CD8-positive, alpha-beta memory T cell (primary cell): ENCODE measurements at places on chromosomes 13 and 19.
A peak's percentile ranks its signal among the peaks of the same experiment; 100 is the strongest.

DNA sequence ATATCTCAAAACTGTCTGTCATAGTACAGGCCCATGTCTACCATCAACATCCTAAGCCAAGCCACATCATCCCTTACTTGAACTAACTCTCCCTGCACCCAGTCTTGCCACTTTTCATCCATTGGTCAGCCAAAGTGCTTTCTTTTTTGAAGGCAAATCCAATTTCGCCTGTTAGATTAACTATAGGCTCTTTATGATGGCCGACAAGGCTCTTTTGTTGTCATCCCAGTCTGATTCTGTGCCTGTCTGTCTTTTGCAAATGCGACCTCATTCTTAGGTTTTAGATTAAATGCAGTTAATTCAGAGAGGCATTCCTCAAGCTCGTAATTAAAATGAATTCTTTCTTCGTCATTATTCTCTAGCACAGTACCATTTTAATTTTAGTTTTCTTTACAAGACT, 148.3 kb downstream of the HS6ST3 start:
- H3K27me3 ChIP-seq = no peaks in the 10 kb centered on the region
- H3K27ac ChIP-seq = no peak overlapping the region
- DNase-seq = no peak
- H3K36me3 ChIP-seq = no peaks in the 10 kb centered on the region

GRCh38 chr13:37529751-37530385, 68.7 kb downstream of the POSTN start:
- no peaks in the 10 kb centered on the region for H3K4me1 ChIP-seq
- H3K36me3 ChIP-seq = no peaks in the 10 kb centered on the region
- H3K27ac ChIP-seq = no peak overlapping the region
- H3K4me3 ChIP-seq = no peak overlapping the region

DNA sequence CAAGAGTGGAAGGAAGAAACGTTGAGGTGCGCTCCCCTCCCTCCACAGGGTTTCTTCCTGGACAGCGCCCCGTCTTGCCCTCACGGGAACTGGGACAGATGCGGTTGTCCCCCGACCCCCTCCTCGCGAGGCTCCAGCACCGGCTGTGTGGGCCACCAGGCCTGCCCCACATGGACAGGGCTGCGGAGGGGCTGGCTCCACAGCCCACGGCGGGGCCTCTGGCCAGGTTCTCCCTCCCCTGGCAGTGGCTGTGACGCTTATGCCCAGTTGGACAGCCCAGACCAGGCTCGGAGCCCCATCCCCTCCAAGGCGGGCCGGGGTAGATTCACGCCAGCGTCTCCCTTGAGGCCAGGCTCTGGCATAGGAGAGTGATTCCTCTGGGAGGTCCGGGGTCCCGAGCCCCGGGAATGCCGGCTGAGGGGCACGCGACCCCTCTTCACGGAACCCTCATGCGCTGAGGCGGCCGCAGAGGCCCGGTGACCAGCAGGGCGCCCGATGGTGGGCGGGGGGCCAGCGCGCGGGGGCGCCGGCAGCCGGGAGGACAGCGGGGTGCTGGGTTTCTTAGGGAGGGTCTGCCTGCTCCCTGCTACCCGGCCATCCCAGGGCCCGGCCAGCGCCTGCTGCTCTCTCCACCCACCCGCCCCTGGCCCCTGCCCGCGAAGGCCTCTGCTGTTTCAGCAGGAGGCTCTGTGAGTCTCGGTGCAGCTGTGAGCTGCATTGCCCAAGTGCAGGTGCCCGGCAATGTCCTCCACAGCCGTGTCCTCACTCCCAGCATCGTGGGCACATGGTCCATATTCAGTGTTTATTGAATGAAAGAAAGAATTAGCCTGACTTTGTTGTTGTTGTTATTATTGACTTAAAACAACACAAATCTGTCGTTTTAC, 20.3 kb upstream of the GAS6 start:
- peaks cover 5% of the 10 kb centered on the region for H3K27me3 ChIP-seq
- DNase-seq = no peak
- no peak overlapping the region for H3K4me3 ChIP-seq
- H3K36me3 ChIP-seq = no peaks in the 10 kb centered on the region
- H3K4me1 ChIP-seq = peaks cover 18% of the 10 kb centered on the region
- H3K27ac ChIP-seq = no peak overlapping the region

DNA sequence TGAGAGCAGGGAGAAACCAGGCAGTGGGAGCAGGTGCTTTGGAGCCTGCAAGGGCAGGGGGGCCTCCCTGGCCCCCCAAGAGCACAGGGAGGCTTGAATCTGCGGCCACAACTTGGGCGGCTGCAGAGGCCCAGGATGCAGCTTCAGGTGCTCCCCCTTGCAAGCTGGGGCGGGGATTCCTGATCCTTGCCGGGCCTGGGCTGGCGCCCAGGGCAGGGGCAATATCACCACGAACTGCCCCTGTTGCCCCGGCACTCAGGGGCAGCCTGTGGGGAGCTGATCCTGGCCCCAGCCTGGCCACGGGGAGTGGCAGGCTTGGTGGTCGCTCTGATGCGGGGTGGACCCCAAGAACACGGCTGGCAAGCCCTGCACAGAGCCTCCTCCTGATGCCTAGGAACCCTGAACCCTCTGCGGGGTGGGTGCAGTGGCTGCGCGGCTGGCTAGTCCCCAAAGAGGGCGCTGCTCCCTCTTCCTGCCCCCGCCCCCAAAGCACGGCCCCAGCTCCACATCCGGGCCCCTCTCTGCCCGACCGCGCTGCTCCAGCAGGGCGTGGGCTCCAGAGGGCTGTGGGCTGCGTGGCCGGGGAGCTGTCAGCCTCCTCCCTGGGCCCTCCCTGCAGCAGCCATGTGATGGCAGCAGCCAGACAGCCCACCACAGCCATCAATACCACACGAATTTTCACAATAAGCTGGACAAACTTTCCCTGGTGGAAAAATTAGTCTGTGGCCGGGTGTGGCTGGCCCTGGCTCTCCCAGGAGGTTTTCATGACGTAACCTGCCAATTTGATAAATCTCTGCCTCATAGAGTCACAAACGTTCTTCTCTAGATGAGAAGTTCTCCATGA, 21.0 kb downstream of the TNFSF9 start:
- H3K4me3 ChIP-seq = peak overlapping the region; percentile 47
- H3K27me3 ChIP-seq = no peaks in the 10 kb centered on the region
- peaks cover 11% of the 10 kb centered on the region for H3K4me1 ChIP-seq
- no peak overlapping the region for H3K27ac ChIP-seq
- peak; percentile 58 for DNase-seq

DNA sequence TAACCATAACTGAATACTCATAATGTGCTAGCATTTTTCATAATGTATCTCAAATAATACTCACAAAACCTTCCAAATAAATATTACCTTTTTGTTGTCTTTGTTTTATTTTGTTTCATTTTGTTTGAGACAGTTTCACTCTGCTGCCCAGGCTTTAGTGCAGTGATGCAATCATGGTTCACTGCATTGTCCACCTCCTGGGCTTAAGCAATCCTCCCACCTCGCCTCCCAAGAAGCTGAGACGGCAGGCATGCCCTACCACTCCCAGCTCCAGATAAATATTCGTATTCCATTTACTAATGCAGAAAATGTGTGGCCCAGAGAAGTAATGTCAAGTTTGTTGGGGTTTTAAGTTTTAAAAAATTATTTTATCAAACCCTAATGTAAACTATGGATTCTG, 739.1 kb downstream of the GPC5 start:
- H3K36me3 ChIP-seq = no peaks in the 10 kb centered on the region
- H3K4me1 ChIP-seq = no peaks in the 10 kb centered on the region
- no peak overlapping the region for H3K27ac ChIP-seq

DNA sequence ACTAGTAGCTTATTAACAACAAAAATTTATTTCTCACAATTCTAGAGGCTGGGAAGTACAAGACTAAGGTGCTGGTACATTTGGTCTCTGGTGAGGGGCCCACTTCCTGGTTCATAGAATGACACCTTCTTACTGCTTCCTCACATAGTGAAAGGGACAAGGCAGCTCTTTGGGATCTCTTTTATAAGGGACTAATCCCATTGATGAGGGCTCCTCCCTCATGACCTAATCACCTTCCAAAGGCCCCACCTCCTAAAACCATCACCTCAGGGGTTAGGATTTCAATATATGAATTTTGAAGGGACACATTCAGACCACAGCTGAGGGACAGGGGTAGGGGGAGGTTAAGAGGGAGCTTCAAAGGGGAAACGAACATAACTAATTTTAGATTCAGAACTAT, 20.3 kb downstream of the SPART start:
- no peak overlapping the region for H3K27ac ChIP-seq
- H3K4me1 ChIP-seq = no peaks in the 10 kb centered on the region
- no peak overlapping the region for H3K4me3 ChIP-seq
- no peaks in the 10 kb centered on the region for H3K27me3 ChIP-seq
- no peak for DNase-seq

DNA sequence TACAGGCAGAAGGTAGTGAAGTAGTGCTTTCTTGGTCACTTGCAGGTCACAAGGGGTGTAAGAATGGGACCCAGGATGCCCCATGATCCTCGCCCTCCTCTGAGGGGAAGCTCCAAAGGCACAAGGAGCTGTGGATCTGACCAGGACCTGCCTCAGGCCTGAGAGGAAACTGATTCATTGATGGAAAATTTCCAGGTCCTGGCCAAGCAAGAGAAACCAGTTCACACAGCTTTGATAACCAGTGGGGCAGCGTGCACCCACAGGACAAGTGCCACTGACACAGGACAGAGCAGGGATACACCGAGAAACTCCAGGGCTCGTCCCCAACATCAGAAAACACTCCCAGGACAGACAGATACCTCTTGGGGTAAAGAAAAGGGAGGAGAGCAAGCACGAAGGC, 177.1 kb downstream of the RBM26 start:
- no peaks in the 10 kb centered on the region for H3K27me3 ChIP-seq
- DNase-seq = no peak
- no peak overlapping the region for H3K4me3 ChIP-seq
- no peaks in the 10 kb centered on the region for H3K4me1 ChIP-seq

DNA sequence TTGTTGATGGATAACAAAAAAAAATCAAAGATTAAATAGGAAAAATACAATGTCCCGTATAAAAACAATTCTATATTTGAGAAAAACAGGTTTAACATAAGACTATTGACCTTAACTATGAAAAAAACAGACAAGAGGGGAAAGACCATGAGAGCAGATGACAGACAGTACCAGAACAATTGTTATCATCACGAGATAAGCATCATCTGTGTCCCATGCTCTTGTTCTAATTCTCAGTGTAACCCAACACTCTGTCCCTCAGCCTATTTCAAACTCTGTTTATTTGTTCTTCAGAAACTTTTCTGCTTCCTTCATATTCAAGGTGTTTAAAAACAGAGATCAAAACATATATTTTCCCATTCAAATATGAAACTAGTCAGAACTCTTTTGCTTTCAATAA, 216.4 kb downstream of the PCDH9 start:
- no peak overlapping the region for H3K27ac ChIP-seq
- H3K4me1 ChIP-seq = no peaks in the 10 kb centered on the region
- H3K36me3 ChIP-seq = no peaks in the 10 kb centered on the region
- no peak for DNase-seq
- H3K27me3 ChIP-seq = no peaks in the 10 kb centered on the region

GRCh38 chr13:96816874-96817273, 177.4 kb downstream of the OXGR1 start:
- no peak for DNase-seq
- H3K27ac ChIP-seq = no peak overlapping the region
- H3K36me3 ChIP-seq = no peaks in the 10 kb centered on the region
- no peaks in the 10 kb centered on the region for H3K4me1 ChIP-seq
- no peak overlapping the region for H3K4me3 ChIP-seq

DNA sequence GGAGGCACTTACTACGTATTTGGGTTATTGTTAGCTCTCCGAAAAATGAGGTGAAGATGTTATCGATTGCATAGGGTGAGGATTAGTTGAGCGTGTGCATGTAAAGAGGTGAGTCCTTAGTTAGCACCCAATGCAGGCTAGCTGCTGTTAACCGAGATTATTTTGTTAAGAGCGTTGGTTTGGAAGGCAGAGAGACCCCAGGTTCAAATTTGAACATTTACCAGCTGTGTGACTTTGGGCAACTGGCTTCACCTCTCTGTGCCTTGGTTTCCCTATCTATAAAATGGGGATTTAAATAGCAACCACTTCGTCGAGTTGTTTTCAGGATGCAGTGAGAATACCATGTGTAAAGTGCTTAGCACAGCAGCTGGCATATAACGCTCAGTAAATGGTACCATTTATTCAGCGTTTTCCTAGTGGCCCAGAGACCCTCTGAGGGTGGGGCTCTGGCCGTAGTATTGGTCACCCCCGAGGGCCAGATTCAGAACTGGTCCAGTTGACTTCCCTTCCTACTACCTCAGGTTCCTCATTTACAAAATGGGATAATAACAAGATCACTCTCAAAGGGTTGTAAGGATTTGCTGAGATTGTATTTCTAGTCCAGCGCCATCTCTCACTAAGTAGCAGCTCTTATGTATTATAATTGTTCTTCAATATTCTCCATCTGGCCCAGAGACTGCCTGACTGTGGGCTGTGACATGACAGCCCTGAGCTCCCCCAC, 887 bp downstream of the SIPA1L3 start:
- H3K4me1 ChIP-seq = peaks cover 21% of the 10 kb centered on the region
- H3K36me3 ChIP-seq = no peaks in the 10 kb centered on the region
- no peaks in the 10 kb centered on the region for H3K27me3 ChIP-seq

GRCh38 chr19:28281676-28282075, 931.3 kb downstream of the UQCRFS1 start:
- no peak overlapping the region for H3K4me3 ChIP-seq
- no peaks in the 10 kb centered on the region for H3K4me1 ChIP-seq
- DNase-seq = no peak
- no peak overlapping the region for H3K27ac ChIP-seq
- H3K27me3 ChIP-seq = no peaks in the 10 kb centered on the region
- H3K36me3 ChIP-seq = no peaks in the 10 kb centered on the region

DNA sequence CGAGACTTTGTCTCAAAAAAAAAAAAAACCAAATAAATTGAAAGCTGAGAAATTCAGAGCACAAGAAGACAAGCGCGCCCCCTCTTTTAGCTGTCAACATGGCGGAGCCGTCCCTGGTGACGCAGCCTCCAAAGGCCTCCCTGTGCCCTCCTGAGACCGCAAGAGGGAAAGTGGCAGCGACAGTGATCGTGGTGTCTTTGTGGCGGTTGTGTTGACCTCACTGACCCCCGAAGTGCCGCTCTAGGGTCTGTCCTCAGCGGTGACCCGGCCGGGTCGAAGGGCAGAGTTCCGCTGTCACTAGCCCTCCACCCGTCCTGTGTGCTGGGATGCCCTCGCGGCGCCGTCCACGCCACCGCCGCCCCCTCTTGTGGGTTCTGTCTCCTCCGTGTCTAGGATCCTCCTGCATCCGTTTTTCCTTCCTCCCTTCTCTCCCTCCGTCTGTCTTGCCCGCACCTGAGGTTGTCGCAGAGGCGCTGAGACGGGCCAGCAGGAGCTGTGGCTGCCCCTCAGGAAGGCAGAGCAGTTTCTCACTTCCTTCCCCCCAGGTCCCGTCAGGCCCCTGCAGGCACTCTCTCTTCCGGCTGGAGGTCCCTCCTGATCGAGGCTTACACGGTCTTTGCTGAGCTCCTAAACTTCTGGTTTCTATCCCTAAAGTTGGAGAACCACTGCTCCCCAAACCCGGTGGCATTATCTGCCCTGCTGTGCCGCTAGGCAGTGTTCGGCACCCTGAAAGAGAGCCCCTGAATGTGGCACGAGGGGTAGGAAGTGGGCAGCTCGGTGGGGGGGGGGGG, 7.2 kb downstream of the UHRF1 start:
- H3K27me3 ChIP-seq = no peaks in the 10 kb centered on the region
- no peaks in the 10 kb centered on the region for H3K36me3 ChIP-seq
- DNase-seq = peak; percentile 47
- peaks cover 44% of the 10 kb centered on the region for H3K4me1 ChIP-seq

- no peak overlapping the region for H3K27ac ChIP-seq
- H3K4me1 ChIP-seq = no peaks in the 10 kb centered on the region
- no peak overlapping the region for H3K4me3 ChIP-seq
- no peaks in the 10 kb centered on the region for H3K27me3 ChIP-seq
Measured at GRCh38 chr13:45040622-45041021, 51.3 kb downstream of the GPALPP1 start.

GRCh38 chr19:38862321-38863059, 12.7 kb upstream of the HNRNPL start:
- no peak for DNase-seq
- peak overlapping the region; percentile 2 for H3K27ac ChIP-seq
- H3K27me3 ChIP-seq = no peaks in the 10 kb centered on the region
- no peaks in the 10 kb centered on the region for H3K36me3 ChIP-seq
